ENCODE measurements at places on chromosomes 7 and 10.

DNA sequence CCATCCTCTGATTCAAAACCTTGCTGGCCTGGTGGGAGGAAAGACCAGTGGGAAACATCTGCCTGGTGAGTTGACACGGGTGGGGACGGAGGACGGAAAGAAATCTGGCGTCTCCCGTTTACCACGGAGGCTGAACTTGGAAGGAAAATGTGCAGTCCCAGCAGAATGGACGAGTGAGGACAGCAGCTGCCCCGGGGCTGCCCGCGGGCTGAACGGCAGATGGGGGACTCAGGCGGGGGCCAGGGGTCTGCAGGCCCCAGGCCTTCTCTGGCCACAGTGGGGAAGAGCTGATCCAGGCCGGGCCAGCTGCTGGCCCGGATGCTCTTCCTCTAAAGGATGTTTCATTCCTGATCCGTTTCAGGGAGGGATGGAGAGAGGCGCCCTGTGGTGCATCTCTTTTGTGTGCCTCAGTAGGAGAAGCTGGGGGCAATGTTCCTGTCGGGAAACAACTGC, 147.5 kb upstream of the CHST15 start:
- no peak overlapping the region for H3K27ac ChIP-seq
- no peaks in the 10 kb centered on the region for H3K36me3 ChIP-seq
- no peaks in the 10 kb centered on the region for H3K27me3 ChIP-seq
- H3K4me3 ChIP-seq: no peak overlapping the region
- H3K4me1 ChIP-seq: no peaks in the 10 kb centered on the region

- H3K27me3 ChIP-seq: no peaks in the 10 kb centered on the region
- H3K4me3 ChIP-seq: no peak overlapping the region
- no peak overlapping the region for H3K27ac ChIP-seq
- H3K4me1 ChIP-seq: no peaks in the 10 kb centered on the region
These were observed 95.7 kb downstream of the BUB3 start for GRCh38 chr10:123249894-123250293.

DNA sequence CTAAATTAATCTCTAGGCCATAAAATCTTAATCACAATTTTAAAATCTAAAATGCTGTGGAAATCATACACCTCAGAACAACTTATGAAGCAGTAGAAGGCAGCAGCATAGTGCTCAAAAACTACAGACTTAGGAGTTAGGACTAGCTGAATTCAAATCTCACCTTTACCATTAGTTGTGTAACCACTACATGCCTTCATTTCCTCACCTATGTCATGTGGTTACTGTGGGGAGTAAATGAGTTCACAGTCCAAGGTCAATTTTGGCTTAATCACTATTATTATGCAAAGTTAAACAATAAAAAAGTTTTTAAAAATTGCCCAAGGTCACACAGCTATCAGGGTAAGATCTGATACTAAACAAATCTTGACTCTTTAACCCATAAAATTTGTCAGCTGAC, 37.0 kb downstream of the SNX13 start:
- no peak overlapping the region for H3K27ac ChIP-seq
- H3K27me3 ChIP-seq: no peaks in the 10 kb centered on the region
- no peaks in the 10 kb centered on the region for H3K36me3 ChIP-seq
- DNase-seq: no peak

GRCh38 chr7:149022756-149023360, 5.4 kb downstream of the PDIA4 start:
- H3K36me3 ChIP-seq: peaks cover 37% of the 10 kb centered on the region
- H3K4me3 ChIP-seq: no peak overlapping the region
- H3K4me1 ChIP-seq: peaks cover 39% of the 10 kb centered on the region
- peak overlapping the region; percentile 61 for H3K27ac ChIP-seq
- no peaks in the 10 kb centered on the region for H3K27me3 ChIP-seq

DNA sequence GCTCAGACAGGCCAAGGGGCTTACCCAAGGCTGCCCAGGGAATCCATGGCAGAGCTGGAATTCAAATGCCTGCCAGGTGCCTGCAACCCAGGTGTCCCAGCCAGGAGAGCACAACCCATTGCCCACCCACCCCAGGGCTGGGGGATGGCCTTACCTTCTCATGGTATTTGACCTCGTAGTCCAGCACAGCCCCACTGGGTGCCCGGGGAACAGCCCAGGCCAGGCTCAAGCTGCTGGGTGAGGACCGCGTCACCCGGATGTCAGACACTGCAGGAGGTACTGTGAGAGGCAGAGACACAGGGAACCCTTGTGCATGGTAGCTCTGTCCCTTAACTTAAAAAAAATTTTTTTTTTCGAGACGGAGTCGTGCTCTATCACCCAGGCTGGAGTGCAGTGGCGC, 9.0 kb downstream of the EPHB4 start:
- H3K27ac ChIP-seq: no peak overlapping the region
- H3K4me3 ChIP-seq: no peak overlapping the region
- no peaks in the 10 kb centered on the region for H3K4me1 ChIP-seq
- no peak for DNase-seq

- DNase-seq: peak; percentile 19
- H3K27me3 ChIP-seq: no peaks in the 10 kb centered on the region
- peaks cover 16% of the 10 kb centered on the region for H3K36me3 ChIP-seq
- H3K4me3 ChIP-seq: peak overlapping the region; percentile 98
These were observed 510 bp downstream of the ZSWIM8 start for GRCh38 chr10:73785721-73786511.

GRCh38 chr10:92149261-92149660, 141.6 kb downstream of the CPEB3 start:
- H3K36me3 ChIP-seq: no peaks in the 10 kb centered on the region
- H3K27me3 ChIP-seq: no peaks in the 10 kb centered on the region
- no peak overlapping the region for H3K4me3 ChIP-seq
- no peak overlapping the region for H3K27ac ChIP-seq

DNA sequence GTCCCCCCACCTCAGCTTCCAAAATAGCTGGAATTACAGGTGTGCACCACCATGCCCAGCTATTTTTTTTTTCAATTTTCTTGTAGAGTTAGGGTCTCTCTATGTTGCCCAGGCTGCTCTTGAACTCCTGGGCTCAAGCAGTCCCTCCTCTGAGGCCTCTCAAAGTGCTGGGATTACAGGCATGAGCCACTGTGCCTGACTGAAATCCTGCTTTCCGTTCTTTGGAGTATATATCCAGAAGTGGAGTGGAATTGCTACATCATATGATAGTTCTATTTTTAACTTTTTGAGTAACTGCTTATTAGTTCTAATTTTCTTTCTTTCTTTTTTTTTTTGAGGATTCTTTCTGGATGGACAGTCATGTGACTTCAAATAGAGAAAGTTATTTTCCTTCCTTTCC, 62.9 kb upstream of the ZMIZ2 start:
- no peaks in the 10 kb centered on the region for H3K27me3 ChIP-seq
- no peak overlapping the region for H3K4me3 ChIP-seq
- peaks cover 23% of the 10 kb centered on the region for H3K36me3 ChIP-seq
- H3K4me1 ChIP-seq: no peaks in the 10 kb centered on the region

- H3K4me3 ChIP-seq: no peak overlapping the region
- no peaks in the 10 kb centered on the region for H3K27me3 ChIP-seq
- no peaks in the 10 kb centered on the region for H3K36me3 ChIP-seq
- peaks cover 20% of the 10 kb centered on the region for H3K4me1 ChIP-seq
- no peak overlapping the region for H3K27ac ChIP-seq
- no peak for DNase-seq
These were observed 50.3 kb downstream of the ATXN7L1 start for GRCh38 chr7:105826143-105826542.

DNA sequence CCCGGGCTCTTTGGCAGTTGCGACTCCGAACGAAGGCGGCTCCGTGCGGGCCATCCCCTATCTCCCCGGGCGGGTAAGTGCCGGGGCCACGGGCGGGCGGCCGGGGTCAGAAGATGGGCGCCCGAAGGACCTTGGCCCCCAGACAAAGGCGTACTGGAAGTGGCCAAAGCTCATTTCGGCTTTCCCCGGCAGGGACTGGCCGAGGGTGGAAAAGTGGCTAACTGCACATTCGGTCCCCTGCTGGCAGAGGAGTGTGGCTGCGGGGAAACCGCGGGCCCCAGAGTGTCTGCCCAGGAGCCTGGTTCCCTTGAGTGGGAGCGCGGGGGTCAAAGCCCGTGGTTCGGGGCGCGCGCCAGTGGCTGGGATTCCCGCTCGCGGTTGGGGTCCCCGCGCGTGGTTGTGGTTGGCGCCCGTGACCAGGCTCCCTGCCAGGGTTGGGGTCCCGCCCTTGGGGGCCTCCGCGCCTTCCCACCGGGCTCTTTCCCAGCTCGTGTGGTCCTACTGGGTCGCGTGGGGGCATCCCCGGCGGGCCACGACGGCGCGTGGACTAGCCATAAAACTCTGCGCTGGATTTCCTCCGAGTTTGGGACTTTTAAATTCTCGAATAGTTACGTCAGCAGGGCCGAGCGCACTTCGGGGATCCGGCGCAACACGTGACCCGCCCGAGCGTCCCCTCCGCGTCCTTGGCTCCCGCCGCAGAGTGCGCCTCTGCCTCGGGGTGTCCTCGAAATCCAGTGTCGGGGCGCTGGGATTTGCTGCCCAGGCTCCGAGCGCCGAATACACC, 124.4 kb downstream of the TACC2 start:
- no peaks in the 10 kb centered on the region for H3K36me3 ChIP-seq
- peaks cover 63% of the 10 kb centered on the region for H3K27me3 ChIP-seq
- peaks cover 5% of the 10 kb centered on the region for H3K4me1 ChIP-seq
- DNase-seq: peak; percentile 18

GRCh38 chr10:132847856-132848255, 61.9 kb upstream of the NKX6-2 start:
- H3K36me3 ChIP-seq: no peaks in the 10 kb centered on the region
- peaks cover 60% of the 10 kb centered on the region for H3K27me3 ChIP-seq
- H3K4me1 ChIP-seq: no peaks in the 10 kb centered on the region
- no peak overlapping the region for H3K27ac ChIP-seq
- H3K4me3 ChIP-seq: no peak overlapping the region

- DNase-seq: peak; percentile 37
- no peak overlapping the region for H3K27ac ChIP-seq
- H3K4me1 ChIP-seq: peaks cover 17% of the 10 kb centered on the region
- H3K27me3 ChIP-seq: no peaks in the 10 kb centered on the region
- H3K4me3 ChIP-seq: no peak overlapping the region
These were observed 66.7 kb downstream of the PDGFA start for GRCh38 chr7:452791-453455.

GRCh38 chr10:815338-816090, 116.0 kb downstream of the LARP4B start:
- H3K27ac ChIP-seq: no peak overlapping the region
- H3K36me3 ChIP-seq: peaks cover 74% of the 10 kb centered on the region
- DNase-seq: no peak
- no peak overlapping the region for H3K4me3 ChIP-seq
- H3K27me3 ChIP-seq: no peaks in the 10 kb centered on the region
- no peaks in the 10 kb centered on the region for H3K4me1 ChIP-seq

DNA sequence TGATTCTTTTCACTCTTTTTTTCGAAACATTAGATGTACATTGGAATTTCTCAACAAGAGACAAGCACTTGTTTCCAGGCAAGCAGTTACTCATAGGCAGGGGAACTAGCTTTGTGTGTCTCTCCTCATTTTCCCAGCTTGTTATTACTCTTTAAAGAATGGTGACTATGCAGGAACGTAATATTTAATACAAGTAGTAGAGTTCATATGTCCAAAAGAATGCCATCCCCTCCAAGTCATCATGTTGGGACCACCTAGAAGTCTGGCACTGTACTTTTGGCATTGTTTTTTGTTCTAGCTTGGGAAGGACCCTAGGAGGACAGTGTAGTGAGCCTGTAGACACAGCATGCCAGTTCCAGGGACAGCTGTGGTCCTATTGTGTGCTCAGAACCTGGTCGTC, 650.7 kb downstream of the INHBA start:
- no peak for DNase-seq
- H3K4me3 ChIP-seq: no peak overlapping the region
- no peaks in the 10 kb centered on the region for H3K27me3 ChIP-seq
- no peaks in the 10 kb centered on the region for H3K4me1 ChIP-seq

DNA sequence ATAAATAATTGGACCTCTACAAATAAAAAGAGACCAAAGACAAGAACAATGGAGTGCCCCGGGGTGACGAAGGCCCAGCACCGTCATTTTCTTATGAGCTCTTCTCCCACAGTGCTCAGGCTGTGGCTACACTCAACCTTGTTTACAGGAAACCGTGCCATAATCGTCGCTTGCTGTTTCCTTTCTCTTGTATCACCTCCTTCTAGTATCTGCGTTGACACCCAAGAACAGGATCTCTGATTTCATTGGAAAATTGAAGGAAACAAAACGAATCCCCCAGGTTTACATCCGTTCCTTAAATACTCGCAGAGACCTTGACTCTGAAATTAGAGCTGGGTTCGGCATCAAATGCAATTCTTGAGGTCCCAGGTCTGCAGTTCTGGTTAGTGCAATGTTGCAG, 1.7 kb upstream of the IGFBP3 start:
- peaks cover 71% of the 10 kb centered on the region for H3K27me3 ChIP-seq
- no peak overlapping the region for H3K27ac ChIP-seq
- peaks cover 5% of the 10 kb centered on the region for H3K4me1 ChIP-seq
- no peaks in the 10 kb centered on the region for H3K36me3 ChIP-seq
- H3K4me3 ChIP-seq: no peak overlapping the region
- DNase-seq: peak; percentile 8

DNA sequence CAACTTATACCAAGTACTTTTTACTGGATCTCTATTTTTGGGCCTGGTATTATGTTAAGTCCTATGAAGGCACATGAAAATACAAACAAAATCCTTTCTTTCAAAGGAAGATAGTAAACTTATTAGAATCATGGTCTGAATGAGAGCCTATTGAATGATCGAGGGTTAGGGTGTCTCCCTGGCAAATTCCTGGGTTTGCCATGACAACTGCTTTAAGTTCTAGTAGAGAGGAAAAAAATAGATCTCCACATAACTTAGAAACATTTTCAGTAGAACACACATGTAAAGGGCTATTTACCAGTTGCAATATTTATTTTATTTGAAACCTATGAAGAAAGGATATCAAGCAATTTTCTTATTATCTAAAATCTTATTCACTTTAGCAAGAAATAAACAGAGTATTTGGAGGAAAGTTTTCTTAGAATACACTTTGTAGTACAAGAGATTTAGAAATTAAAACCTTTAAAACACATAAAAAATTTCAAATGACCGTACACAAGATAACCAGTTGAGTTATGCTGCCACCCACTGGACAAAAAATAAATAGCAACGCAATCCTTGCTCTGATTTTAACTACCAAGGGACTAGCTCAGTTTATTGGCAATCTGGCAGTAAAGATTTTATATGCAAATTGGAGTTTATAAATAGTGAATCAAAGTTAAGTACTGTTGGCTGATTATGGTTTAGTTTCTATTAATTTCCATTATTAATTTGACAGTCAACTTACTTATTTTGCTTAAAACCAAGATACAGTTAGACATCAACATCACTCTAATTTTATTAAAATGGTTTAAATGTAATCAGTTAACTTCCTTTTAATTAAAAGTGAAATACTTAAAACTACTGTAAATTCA, 33.9 kb downstream of the CACUL1 start:
- no peak overlapping the region for H3K27ac ChIP-seq
- peak; percentile 64 for DNase-seq
- H3K36me3 ChIP-seq: no peaks in the 10 kb centered on the region
- H3K4me1 ChIP-seq: no peaks in the 10 kb centered on the region
- no peaks in the 10 kb centered on the region for H3K27me3 ChIP-seq

GRCh38 chr10:93097386-93097785, 23.7 kb downstream of the CYP26A1 start:
- H3K36me3 ChIP-seq: no peaks in the 10 kb centered on the region
- H3K27me3 ChIP-seq: no peaks in the 10 kb centered on the region
- no peak overlapping the region for H3K4me3 ChIP-seq
- H3K27ac ChIP-seq: no peak overlapping the region
- no peaks in the 10 kb centered on the region for H3K4me1 ChIP-seq

GRCh38 chr7:33905389-33906032, at the start of gene BMPER:
Gene BMPER (plus strand): TSS chr7:33905539. CDS start chr7:33905614, 75 bp downstream.
- H3K4me1 ChIP-seq: peaks cover 12% of the 10 kb centered on the region
- H3K36me3 ChIP-seq: no peaks in the 10 kb centered on the region
- H3K27ac ChIP-seq: peak within 1 kb of the TSS; percentile 67
- DNase-seq: peak; percentile 59
- H3K27me3 ChIP-seq: peaks cover 5% of the 10 kb centered on the region

Measured in A673 (cell line).